ENCODE measurements at places on chromosomes 4 and X.

DNA sequence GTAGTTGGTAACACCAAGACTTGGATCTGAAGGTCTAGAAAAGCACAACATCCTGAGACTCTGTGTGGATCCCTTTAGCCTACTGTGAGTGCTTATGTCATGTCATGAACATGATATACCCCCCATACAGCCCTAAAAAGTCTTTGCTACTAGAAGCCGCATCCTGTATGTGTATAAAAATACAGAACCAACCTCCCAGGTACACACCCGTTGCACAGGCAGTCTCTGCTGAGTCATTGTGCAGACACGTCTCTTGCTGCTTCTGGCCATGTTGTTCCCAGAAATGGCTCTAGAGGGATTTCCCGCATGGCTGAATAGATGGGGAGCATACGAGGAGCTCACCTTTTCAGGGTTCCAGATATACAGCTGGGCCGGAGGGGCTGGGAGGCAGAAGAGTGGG is 93.3 kb downstream of the MAMLD1 start:
- peak; percentile 11 for DNase-seq

GRCh38 chrX:43005561-43005960 is 227.6 kb upstream of the PPP1R2C start:
- no peak for DNase-seq

DNA sequence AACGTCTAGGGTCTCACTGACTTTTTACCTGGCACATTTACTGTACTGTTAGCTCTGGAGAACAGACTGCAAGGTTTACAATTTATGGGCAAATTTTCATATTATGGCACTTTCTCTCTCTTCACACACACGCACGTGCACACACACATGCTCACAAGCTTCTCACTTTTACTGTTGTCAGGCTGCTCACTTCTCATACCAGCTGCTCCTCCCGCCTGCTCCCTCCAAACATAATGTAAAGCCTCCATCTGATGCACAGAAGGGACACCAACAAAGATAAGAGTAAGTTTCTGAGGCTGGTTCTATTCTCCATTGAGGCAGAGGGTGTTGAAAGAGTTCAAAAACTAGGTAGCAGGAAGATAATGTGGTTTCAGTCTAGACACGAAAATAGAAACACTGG is 128.9 kb upstream of the DCLK2 start:
- DNase-seq, result no peak

- DNase-seq, result no peak
Measured at GRCh38 chr4:183356931-183357675, 34.9 kb upstream of the CLDN24 start.

DNA sequence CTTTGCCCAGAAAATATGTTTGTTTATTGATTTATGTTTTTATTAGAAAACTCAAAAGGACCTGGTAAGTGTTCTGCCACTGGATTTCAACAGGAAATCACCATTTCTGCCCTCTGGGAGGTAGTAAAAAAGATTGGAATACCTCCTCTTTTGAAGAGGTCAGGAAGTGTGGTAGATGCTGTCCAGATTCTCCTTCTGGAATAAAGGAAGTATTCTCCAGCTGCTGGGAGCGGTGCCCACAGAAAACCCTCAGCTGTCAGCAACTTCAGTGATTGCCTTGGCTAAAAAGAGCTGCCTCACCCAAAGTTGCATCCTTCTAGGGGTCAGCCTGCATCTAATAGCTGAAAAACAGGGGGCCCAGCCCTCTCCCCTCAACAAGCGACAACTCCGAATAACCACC is 13.8 kb upstream of the ZNF674 start:
- no peak for DNase-seq

DNA sequence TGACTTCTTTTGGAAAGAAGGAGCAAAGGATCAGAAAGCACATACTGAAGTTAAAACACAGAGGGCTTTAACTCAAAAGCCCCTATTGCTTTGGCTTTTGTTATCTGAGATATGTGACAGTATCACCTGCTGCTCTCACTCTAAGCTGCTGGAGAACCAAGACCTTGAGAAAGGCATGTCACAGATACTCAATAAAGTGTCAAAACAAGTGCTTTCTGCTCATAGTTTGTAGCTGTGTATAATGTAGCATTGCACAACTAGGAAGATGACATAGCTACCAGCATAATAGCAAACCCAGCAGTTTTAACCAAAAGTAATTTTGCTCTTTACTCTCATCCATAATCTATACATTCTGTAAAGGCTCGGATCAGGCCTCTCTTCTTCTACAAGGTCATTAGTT is 159.6 kb downstream of the LHFPL1 start:
- DNase-seq, result no peak

DNA sequence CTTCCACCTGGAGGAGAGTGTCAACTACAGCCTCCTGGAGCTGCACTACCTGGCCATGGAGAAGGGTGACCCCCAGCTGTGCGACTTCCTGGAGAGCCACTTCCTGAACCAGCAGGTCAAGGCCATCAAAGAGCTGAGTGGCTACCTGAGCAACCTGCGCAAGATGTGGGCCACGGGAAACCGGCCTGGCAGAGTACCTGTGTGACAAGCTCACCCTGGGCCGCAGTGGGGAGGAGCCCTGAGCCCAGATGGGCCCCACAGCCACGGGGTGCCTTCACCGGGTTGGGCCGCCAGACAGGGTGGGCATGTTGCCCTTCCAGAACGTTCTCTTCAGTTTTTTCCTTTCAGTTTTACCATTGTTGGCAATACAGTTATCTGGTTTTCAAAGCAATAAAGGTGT is 15.2 kb upstream of the FAM47A start:
- no peak for DNase-seq

- peak; percentile 93 for DNase-seq
Measured at GRCh38 chr4:76803522-76803921, 94.4 kb downstream of the SOWAHB start.

DNA sequence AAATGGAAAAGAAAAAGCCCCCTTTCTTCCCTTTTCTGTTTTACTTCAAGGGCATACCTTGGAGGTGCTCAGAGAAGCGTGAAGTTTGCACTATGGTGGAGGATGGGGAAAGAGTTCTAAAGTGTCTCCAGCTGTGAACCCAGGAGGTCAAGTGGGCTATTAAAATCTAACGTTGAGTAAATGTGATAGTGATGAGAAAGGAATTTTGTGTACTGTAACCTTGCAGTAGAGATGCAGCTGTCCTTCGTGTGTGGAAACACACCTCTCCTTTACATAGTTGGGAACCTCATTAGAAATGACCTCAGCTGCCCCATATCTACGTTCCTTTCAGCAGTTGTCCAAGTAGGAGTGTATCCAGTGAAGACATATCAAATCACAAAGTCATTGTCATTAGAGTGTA is 26.5 kb downstream of the ADH5 start:
- peak; percentile 23 for DNase-seq

DNA sequence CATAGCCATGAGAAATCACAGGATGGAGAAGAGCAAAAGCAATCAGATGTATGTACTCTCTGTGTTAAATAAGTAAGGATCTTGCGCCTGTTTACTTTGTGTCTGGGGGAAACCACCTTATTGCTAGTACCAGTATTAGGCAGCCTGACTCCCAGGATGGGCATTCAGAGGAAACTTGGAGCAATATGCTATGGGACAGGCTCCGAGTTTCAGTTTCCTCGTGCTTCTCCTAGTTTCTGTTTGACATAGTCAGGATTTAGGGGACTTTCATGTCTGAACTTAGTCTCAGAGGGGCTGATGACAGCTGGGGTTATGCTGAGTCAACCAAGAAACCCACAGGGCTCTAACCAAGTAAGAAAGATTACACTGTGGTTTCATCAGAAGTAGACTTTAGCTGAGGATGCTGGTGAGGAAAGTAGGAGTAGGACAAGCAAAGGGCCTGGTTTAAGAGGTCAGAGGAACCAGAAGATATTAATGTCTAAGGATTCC is 13.5 kb downstream of the NSUN7 start:
- peak; percentile 79 for DNase-seq

GRCh38 chrX:46547857-46548256 is 2.6 kb upstream of the ZNF674 start:
- DNase-seq, result peak; percentile 72

GRCh38 chr4:833156-833555 is 7.2 kb upstream of the CPLX1 start:
- no peak for DNase-seq

- DNase-seq, result no peak
Measured at GRCh38 chr4:8033067-8033755, 93.5 kb upstream of the AFAP1 start.

DNA sequence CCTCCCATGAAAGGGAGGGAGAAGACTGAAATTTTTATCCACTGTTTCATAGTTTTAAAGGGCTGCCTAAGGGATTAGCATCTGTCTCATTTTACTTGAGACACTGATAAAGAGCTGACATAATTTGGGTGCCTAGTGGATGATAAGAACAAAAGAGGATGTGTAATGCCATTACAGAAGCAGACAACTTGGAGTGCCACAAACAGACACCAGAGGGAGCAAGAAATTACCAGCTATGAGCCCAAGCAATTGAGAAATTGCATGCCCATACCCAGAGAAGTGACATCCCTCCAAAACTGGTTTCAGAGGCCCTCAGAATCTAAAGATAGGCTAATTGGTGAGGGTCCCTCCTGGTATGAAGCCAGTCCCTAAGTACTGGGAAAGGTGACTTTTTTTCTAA is 38.5 kb upstream of the POU3F4 start:
- DNase-seq, result peak; percentile 0

DNA sequence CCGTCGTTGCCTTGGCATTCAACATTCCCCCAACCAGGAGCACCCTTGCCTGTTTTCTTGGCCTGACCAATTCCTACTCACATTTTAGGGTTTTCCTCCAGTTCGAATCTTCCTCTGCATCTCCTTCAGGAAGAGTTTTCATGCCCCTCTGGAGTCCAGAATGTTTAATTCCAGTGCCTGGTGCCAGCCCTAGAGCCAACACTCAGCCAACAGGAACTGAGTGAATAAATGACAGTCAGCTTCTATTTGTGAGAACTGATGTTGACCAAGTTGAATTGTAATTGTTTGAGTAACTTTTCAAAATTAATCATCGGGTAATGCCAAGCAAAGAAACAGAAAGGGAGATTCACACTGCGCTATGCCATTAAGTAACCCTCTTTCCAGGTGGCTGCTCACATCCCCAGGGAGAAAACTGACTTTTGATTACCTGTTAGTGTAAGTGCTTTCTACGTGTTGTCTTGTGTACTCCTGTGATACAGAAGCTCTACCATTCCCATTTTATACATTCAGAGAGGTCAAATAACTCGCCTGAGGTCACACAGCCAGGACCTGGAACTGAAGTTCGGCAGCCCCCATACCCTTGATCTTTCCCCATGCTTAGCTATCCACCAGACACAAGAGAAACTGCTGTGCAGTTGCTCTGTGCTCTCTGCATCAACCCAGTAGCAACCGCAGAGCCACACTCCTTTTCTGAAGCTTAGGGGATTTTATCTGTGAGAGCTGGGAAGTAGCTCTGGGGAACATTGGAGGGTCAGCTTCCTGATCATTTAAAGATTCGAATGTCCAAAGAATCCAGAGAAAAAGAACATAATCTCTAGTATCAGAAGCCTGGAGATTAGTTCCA is 19.0 kb upstream of the SLC2A9 start:
- no peak for DNase-seq

- DNase-seq, result peak; percentile 26
Measured at GRCh38 chr4:37891260-37892159, 626 bp downstream of the TBC1D1 start.

- DNase-seq, result peak; percentile 68
Measured at GRCh38 chr4:156763511-156763910, 208.1 kb downstream of the PDGFC start.

- no peak for DNase-seq
Measured at GRCh38 chrX:130851569-130851968, 51.4 kb downstream of the ENOX2 start.

GRCh38 chr4:102151696-102152095 is 193.6 kb downstream of the SLC39A8 start:
- DNase-seq, result no peak

DNA sequence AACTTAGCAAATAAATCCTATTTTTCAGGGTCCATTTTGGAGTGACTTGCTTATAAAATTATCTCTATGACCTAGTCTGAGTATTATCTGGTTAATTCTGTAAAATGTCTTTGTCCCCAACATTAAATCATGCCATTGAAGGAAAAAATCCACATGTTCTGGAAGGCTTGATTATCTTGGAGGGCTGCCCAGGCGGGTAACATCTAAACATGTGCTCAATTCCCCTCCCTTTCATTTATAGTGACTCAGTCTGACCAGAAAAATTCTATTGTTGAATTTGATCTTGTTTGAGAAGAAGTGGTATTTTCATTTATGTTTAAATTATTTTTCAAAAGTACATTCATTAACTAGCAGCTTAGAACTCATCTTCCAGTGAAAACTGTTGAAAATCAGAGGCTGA is 55.4 kb upstream of the SLC10A7 start:
- peak; percentile 11 for DNase-seq

DNA sequence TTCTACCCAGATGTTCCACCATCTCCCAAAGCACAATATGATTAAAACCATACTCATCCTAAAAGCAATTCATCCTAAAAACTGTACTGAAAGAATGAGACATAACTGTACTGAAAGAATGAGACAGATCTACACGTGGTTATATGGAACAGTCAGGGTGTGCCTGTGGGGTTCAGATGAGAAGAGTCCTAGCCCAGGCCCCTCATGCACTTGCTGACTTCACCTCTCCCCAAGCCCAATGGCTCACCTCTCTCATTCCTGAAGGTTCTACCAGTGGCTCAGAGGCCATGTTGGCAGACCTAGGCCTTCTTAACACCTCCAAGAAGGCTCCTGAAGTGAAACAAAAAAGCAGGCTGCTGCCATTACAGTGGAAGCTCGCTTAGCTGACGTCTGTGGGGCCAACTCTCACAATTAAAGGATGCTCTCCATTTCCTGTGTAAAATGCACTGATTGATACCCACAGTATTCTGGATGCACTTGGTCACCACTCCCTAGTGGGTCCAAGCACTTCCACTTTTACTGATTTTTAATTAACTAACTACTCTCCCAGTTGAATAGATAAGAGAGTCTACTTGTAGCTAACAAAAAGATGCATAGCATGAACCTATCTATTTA is 3.8 kb downstream of the PLAC1 start:
- DNase-seq, result no peak

GRCh38 chrX:20756585-20756984 is 489.9 kb upstream of the RPS6KA3 start:
- DNase-seq, result no peak

GRCh38 chrX:68650491-68650890 is 3.0 kb downstream of the STARD8 start:
- DNase-seq, result peak; percentile 33

- DNase-seq, result peak; percentile 41
Measured at GRCh38 chr4:140158365-140159030, 4.5 kb upstream of the MAML3 start.

DNA sequence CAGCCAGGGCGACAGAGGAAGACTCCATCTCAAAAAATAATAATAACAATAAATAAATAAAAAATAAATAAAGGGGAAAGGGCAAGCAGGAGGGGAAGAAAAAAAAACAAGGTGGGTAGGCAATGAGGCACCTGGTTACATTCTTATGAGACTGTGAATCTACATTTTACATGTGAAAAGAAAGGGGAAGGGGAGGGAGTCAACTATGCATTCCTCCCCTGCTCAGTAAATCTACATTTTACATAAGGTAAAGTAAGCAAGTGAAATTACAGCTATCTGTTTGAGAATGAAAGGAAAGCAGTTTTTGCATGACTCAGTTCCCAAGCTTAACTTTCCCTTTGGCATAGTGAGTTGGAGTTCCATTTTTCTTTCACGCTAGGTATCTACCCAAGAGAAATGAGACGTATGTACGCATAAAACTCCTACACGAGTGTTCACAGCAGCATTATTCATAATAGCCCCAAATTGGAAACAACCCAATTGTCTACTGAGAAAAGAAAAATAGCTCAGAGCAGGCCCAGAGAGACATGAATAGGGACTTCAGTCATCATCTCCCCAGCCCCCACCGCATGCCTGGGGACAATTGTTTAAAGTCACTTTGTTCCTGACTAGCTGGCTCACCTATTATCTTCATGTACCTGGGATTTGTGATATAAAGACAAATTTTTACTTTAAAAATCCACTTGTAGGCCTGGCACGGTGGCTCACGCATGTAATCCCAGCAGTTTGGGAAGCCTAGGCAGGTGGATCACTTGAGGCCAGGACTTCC is 52.4 kb downstream of the DDX3X start:
- DNase-seq, result no peak
